AG08396 (cell line): ENCODE measurements at places on chromosomes 3 and 15.

GRCh38 chr3:194270627-194271459 is 80.3 kb downstream of the CPN2 start:
- peak; percentile 57 for DNase-seq

DNA sequence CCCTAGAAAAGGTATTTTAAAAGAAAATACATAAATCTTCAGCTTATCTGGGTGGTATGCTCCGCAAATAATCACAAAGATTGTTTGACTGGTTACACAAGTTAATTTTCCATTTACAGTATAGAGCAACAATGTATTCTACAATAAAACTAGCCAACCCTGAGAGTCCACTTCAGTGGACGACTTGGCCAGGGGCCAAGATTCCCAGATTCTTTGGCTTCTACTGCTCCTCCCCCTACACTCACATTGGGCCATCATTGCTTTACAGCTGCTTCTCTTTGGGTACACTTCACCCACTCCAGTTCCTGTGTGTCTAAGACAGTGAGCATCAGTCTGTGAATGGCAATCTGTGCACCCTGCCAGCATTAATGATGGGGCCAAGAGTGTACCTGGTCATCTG is 17.2 kb upstream of the PRICKLE2 start:
- no peak for DNase-seq

DNA sequence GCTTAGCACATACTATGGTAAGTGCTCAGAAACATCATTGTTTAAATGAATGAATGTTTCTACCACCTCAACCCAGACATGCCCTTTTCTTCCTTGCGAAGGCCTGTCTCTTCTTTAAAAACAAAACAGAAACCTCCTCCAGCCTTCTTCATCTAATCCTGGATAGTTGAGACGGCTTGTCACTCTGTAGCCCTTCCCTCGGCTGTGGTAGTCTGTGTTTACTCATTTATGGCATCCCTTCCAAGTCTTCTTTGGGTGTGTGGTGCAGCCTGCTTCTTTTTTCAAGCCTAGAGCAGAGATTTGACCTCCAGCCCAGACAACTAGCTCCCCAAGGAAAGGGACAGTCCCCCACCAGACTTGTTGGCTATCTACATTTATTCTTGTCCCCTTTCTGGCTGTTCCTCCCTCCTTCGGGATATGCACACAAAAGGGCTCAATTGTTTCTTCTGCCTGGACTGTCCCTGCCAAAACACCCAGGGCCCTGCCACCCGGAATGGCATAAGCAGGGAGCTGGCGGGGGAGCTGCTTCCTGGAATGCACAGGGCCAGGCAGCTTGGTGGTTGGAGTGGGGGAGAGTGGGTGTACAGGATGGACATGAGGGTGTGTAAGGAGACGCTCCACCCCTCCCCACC is 67.8 kb downstream of the ITGA11 start:
- peak; percentile 38 for DNase-seq

- no peak for DNase-seq
Observed at GRCh38 chr15:101013201-101013550, 94.0 kb downstream of the LRRK1 start.

GRCh38 chr3:59285560-59285959 is 235.7 kb upstream of the CFAP20DC start:
- no peak for DNase-seq

DNA sequence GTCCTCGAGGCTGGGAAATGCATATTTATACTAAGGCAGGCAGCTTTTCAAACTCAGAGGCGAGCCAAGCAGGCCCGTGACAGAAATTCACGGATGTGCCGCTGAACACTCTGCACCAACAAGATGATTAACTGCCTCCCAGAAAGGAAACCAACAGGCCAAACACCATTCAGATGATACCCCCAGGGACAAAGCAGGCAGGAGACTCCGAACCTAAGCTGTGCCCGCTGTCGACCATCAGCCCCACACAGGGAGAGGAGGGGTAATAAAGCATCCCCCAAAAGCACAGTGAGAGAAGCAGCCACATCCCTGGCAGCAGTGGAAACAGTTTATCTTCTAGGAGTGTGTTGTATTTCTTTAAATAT is 31.8 kb downstream of the ADAMTS17 start:
- no peak for DNase-seq

DNA sequence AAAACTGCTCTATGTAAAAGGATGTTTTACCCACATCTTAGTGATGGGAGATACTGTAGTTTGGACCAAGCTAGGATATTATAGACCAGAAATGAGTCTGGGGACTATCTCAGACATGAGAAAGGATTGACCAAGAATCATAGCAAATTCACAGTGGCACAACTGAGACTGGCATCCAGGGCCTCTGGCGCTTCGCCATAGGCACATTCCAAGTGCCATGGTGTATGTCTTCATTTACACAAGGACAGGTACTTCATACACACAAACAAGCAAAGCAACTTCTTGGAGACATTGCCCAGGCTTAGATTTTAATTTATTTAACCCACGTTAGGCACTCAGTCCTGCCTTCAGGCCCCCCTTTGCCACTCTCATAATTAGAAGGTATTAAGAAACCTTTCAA is 28.9 kb downstream of the CACNA1D start:
- no peak for DNase-seq

DNA sequence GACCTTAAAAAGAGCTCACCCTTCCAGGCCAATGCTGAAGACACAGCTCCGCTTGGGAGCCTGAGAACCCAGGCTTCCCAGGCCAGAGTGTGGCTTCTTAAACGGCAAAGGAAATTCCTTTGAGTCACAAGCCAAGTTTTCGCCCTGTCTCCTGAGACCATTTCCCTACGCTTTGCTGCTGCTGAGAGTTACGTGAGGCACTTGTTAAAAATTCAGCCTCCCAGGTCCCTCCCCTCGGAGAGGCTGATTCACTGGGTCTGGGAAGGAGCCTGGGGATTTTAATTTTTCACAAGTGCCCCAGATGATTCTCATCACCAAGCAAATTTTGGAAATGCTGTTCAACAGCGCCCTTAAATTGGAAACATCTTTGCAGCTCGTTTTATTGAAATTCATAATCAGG is 25.5 kb downstream of the RLBP1 start:
- DNase-seq: no peak

GRCh38 chr3:188510366-188510765 is 356.4 kb downstream of the LPP start:
- peak; percentile 15 for DNase-seq

DNA sequence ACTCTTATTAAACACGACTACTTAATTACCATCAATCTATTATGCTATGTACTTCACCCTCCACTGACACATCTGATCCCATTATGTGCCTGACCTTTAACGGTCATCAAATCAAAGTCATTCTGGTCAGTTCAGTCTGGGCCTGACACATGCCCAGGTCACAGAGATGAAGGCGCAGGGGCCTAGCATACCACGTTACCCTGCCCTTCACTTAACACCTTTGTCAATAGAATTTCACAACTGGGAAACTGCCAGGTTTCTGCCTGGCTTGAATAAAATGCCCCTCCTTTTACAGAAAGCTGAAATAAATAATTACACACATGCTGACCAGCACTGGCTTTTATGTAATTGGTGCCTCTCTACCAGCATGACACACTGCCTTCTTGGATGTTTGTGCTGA is 39.5 kb downstream of the MECOM start:
- no peak for DNase-seq

GRCh38 chr3:16300307-16300706 is 35.3 kb downstream of the OXNAD1 start:
- no peak for DNase-seq

DNA sequence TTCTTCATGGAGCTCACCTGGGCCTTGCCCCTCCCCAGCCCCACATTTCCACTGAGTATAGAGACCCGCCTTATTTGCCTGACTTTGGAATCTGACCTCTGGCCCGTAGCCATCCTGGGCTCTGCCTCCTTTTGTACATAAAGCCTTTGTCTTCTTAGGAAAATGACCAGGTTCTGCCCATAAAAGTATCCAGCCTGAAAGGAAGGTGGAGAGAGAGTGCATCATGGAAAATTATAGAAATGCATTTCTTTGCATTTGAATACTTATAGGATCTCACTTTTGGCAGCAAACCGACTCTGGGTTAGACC is 3.6 kb upstream of the SH2D7 start:
- DNase-seq: no peak

GRCh38 chr3:183375787-183376186 is 52.6 kb downstream of the MCF2L2 start:
- DNase-seq: no peak

DNA sequence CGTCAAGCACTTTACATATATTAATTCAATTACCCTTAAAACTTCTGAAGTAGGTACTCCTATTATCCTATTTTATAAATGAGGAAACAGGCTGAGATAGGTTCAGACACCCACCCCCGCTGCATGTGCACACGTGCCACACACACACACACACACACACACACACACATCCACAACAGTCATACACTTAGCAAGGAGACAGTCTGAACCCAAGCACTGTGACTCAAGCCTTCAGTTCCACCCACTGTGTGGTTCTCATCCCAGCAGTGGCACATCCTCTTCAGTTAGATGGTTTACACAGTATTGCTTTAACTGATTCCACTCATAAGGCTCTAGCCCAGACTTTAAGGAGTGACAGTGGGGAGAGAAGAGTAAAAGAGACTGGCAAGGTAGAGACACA is 91.1 kb upstream of the FGF7 start:
- no peak for DNase-seq

DNA sequence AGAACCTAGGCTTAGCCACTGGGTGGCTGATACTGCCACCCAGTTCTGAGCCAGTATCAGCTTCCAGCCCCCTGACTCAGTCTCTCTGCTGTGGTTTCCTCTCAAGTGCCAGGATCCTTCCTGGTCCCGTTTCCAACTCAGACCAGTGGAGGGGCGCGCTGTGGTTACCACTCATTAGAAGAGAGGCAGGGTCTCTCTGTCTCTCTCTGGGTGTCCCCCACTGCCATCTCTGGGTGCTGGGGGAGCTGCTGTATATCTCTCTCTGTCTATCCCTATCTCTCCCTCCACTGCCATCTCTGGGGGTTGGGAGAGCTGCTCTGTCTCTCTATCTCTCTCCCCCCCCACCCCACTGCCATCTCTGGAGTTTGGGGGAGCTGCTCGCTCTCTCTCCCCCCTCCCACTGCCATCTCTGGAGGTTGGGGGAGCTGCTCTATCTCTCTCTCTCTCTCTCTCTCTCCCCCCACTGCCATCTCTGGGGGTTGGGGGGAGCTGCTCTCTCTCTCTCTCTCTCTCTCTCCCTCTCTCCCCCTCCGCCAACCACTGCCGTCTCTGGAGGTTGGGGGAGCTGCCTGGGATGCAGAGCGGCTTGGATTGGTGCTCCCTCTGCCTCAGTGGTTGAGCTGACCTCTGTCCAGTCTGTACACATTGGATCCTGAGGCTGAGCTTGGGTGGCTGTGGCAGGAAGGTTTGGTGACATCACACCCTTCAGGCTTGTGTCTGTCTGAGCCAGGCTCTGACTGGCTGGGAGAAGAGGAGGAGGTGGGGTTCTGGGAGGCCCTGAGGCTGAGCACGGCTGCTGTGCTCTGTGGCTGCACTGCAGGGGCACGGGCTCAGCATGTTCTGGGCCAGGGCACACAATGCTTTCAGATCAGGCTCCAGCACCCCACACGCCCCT is 98.9 kb downstream of the APBA2 start:
- peak; percentile 72 for DNase-seq

DNA sequence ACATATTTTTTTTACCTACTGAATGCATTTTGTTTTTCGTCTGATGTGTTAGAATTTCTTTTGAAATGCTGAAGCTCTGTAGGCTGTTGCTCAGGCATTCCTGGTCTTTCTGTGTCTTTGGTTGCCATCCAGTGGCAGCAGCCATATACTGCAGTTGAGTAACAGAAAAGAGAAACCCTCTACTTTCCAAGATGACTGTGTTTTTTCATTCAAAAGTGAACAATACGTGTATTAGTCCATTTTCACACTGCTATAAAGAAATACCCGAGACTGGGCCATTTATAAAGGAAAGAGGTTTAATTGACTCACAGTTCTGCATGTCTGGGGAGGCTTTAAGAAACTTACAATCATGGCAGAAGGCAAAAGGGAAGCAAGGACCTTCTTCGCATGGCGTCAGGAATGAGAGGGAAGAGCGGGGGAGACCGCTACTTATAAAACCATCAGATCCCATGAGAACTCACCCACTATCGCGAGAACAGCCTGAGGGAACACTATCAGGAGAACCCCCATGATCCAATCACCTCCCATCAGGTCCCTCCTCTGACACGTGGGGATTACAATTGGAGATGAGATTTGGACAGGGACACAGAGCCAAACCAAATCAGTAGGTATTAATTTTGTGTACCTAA is 4.7 kb upstream of the GOLGA8B start:
- DNase-seq: peak; percentile 72

GRCh38 chr3:55719006-55719405 is 231.9 kb upstream of the WNT5A start:
- DNase-seq: no peak

- no peak for DNase-seq
Observed at GRCh38 chr3:105781871-105782270, 86.9 kb downstream of the CBLB start.

DNA sequence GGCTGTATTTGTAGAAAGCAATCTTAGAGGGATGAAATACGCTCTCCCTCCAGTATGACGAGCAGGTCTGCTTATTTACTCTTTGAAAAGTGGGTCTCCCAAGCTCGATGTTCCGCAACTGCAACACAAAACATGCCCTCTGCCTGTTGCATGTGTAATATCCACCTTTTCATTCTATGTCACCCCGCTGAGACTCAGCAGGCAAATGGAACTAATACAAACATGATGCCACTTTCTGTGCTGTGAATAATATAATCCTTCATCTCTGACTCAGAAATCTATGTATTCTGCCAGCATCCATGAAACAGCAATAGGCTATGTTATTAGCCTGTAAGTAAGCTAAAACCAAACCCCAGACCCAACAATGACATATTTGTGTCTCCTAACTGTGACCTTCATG is 200.8 kb upstream of the TMCO5A start:
- no peak for DNase-seq

- no peak for DNase-seq
Observed at GRCh38 chr3:52809149-52809548, 14.6 kb downstream of the ITIH3 start.

DNA sequence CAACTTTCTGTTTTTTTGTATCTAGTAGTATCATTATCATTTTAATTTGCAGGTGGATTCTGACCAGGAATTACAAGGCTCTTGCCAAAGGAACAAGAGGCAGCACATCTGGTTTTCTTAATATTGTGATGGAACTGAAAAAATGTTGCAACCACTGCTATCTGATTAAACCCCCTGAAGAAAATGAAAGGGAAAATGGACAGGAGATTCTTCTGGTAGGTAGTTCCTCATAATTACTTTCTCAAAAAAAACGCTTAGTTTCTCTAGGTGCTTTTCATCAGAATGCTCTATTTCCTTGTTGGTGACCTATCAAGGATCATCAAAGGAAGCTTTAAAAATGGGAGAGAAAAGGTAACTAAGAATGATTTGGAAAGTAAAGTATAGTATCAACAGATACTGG is 71.6 kb downstream of the CHD2 start:
- DNase-seq: no peak

DNA sequence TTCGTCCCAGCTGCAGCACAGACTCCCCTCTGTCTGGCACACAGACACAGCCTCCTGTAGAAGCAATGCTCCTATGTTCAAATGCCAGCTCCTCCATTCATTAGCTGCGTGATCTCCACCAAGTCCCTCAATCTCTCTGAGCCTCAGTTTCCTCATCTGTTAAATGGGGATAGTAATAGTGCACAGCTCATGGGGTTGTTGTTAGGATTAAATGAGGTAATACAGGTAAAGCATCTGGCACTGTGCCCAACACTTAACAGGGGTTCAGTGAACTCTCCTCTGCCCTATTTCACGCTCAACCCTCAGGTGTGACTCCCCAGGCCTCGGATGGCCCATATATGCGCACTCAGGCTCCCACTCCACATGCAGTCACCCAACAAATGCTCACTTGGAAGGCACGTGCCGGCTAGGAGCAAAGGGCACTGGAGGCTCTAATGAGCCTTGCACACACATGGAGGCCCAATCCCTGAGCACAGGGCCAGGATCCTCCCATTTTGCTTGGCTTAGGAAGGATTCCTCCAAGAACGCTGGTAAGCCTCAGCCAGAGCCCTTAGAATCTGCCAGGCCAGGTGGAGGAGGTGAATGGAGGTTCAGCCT is 176.0 kb upstream of the LINGO1 start:
- DNase-seq: no peak
